ENCODE measurements at places on chromosomes 11 and 22. TPM values are rescaled to one million over a fixed set of nuclear protein-coding genes. Genes with fewer than 3 reads are reported as not detected.

Gene KCNJ1
- polyA plus RNA-seq = not detected

GRCh38 chr11:88344869-88345268 is 7.3 kb upstream of the CTSC start:
- no peak for DNase-seq

DNA sequence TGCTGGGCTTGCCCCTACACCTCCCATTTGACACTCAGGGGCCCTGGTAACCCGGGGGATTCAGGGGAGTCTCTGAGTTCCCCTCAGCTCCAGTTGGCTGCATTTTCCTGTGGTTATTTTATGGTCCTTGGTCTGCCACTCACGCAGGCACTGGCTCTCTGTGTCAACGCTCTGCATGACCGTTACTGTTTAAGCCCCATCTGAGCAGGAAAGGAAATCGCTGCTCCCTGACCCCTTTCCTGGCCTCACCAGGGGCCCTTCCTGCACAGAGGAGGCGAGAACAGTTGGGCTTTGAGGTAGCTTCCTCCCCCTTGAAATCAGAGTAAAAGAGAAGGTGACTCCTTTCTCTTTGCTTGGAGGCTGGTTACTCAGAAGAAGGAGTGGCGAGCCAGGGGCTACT is 2.4 kb downstream of the C1QTNF4 start:
- no peak for DNase-seq

DNA sequence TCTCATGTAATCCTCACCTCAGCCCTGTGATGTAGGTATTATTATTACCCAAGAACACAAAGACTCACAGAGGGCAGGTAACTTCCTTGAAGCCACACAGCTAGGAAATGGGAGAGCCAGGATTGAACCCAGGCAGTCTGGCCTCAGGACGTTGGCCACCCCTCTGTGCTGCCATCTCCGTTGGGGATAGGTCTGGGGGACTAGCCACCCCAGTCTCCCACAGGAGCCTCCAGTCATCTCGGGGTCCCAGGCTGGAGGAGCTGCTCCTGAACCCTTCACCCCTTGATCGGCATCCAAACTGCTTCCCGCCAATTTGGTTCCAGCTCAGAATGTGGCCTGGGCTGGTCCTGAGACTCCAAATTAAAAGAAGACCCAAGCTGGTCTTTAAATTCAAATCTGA is 10.4 kb upstream of the TCF20 start:
- DNase-seq = no peak

All from small intestine (tissue), 16 donors.